ENCODE measurements at places on chromosomes 7 and 10. TPM values are rescaled to one million over a fixed set of nuclear protein-coding genes. Genes with fewer than 3 reads are reported as not detected.

Gene CPA4
- 5.6 TPM for polyA plus RNA-seq

DNA sequence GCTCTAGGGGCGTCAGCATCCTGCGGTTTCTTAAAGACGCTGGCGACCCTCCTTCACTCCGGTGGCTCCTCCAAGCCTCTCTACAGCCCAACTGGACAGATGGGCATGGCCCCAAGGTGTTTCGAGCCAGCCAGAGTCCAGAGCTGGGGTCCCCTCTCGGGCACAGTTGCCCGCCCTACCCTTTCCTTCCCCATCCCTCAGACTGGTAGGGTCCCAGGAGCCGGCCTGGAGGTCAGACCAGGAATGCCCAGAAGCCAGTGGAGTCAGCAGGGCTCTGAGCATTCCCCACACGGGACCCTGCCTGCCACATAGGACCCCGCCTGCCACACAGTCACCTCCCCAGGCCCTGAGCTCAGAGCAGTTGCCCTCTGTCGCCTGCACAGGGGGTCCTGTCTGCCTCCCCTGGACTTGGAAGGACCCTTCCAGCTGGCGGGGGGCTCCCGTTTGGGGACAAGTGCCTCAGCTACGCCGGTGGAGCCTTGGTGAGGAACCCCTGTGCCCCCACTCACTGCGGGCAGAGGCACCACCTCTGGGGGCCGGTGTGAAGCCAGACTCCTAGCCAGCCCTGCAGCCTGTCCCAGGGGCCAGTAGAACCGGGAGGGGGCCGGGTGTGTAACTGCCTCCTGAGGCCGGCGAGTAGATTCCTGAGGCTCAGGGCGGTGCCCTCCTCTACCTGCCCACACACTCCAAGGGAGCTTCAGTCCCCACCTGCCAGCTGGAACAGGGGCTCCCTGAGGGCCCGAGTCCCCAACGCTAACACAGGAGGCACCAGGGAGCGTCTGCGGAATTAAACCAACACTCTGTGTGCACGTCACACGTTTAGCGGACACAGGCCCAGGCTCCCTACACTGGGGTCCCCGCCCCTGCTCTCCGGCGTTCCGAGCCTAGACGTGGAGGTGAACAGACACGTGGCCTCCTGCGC is 19.4 kb upstream of the PDGFA start:
- DNase-seq, result no peak

Gene ATRNL1
- polyA plus RNA-seq, result 0.80 TPM

DNA sequence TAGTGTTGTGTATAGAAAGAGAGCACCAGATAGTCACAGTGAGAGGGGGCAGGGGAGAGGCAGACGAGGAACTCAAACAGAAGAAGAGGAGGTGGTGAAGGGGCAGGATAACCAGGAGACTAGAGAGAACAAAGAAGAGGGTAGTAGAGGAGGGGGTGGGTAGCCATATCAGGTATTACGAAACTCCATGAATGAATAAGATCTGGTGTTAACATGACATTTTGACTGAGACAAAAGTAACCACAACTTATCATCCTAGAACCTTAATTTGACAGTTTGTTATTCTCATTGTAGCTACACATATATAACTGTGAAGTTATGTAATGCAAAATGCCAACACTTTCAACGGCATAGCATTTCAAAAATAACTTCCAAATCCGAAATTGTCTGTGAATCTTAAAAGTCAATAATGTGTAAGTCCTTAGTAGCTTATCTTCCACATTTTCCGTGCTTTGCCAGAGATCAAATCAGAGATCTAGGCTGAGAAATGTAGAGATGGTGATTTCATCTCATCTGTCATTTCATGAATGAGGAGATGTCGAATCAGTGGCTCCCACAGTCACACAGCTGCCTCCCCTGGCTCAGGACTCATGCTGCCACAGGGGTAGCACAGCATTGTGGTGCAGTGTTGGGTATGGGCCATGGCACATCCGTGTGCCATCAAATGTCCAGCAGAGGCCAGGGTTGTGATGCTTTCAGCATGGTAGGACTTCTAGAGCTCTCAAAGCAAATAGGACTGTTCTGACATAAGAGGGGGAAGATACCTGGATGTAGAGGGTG is 202.1 kb downstream of the HECW1 start:
- DNase-seq, result no peak

GRCh38 chr10:4058514-4059029 is 273.6 kb upstream of the KLF6 start:
- no peak for DNase-seq

Gene GPR15LG
- not detected for polyA plus RNA-seq

Gene CALHM3
- polyA plus RNA-seq, result not detected

Gene MYO3A
- 2.7 TPM for polyA plus RNA-seq

DNA sequence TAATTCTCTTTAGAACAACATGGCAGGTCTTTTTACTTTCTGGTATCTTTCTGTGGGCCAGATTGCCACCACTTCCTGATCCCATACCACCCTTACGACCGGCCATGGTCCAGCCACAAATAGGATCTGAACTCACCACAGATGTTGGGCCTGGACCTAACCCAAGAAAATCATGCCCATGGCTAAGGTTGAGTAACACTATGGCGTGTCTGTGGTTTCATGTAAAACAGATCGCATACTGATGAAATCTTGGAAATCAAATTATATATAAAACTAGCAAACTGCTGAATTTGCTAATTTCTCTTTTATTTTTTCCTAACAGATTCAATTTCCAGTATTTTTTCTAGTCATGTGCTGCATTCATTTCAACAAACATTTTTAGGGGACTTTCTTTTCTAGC is 77.2 kb downstream of the CH25H start:
- DNase-seq, result no peak

Gene C10orf90
- 1.4 TPM for polyA plus RNA-seq

- no peak for DNase-seq
Observed at GRCh38 chr7:25272265-25272664, 44.0 kb upstream of the NPVF start.

GRCh38 chr7:1555046-1555812 is 776 bp downstream of the TMEM184A start:
- no peak for DNase-seq

GRCh38 chr10:52210161-52210560 is 103.9 kb upstream of the DKK1 start:
- no peak for DNase-seq
